ENCODE measurements at places on chromosomes 2 and 18.

DNA sequence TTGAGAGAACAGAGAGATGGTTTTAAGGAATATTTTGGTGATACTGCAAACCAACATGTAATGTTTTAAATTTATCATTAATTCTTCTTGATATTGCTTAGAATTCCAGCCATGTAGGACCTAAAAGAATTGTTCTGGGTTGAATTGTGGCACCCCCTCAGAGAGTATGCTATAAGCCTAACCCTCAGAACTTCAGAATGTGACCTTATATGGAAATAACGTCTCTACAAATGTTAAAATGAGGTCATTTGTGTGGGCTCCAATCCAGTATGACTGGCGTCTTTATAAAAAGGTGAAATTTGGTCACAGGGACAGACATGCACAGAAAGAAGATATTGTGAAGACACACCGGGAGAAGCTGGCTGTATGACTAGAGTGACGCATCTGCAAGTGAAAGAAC lies 193.6 kb downstream of the NRXN1 start:
- DNase-seq = no peak

DNA sequence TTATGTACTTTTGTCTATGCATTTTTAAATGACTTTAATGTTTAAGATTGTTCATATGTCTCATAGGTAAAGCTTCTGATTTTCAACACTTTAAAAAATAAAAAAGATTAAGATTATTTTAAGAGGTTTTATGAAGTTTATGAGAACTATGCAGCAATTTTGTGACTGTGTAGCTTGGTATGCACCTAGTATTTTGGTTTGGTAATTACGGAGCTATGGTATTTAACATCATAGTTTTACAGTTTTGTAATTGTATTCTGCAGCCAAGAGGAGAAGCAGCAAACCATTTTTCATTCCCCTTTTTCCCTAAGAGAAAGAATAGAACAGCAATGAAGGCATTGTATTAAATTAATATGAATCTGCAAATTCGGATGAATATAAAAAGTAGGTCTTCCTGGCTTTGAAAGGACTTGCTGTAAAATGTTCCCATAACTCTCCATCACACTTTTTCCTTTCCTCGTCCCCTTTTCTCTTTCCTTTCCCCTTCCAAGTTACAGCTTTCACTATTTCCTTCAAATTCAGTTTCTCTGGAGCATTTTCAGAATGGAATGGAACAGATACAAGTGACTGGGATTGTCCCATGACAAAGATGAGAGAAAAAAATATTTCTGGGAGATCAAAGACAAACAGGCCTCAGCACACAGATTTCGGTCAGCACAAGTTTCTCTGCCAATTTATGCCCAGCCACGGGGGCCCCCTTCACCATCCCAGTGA lies 26.1 kb upstream of the PIEZO2 start:
- DNase-seq = no peak

GRCh38 chr2:132496555-132496954 lies 80.0 kb downstream of the GPR39 start:
- DNase-seq = no peak

DNA sequence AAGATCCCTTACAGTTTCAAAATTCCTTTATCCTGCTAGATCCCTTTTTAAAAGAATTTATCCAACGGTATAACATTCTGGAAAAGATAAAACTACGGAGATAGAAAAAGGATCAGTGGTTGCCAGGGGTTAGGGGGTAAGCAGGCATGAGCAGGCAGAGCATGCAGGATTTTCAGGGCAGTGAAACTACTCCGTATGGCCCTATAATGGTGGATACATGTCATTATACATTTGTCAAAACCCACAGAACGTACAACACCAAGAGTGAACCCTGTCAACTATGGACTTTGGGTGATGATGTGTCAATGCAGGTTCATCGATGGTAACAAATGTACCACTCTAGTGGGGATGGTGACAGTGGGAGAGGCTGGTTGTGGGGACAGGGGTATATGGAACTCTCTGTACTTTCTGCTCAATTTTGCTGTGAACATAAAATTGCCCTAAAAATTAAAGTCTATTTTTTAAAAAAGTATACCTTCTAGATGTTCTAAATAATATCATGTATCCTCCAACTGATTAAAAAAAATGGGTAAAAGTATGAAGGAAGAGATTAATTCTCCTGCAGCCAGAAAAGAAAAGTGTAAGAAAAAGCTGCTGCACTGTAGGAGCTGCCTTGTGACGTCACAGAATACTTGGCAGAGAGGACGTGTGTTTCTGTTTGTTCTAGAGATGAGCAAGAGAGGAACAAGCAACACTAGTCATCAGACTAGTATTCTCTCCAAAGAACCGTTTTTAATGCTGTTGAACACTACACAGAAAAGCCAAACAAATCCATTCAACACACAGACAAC lies 23.6 kb downstream of the ANKRD44 start:
- DNase-seq = no peak

GRCh38 chr2:200456567-200456966 lies 53.3 kb downstream of the KCTD18 start:
- no peak for DNase-seq

DNA sequence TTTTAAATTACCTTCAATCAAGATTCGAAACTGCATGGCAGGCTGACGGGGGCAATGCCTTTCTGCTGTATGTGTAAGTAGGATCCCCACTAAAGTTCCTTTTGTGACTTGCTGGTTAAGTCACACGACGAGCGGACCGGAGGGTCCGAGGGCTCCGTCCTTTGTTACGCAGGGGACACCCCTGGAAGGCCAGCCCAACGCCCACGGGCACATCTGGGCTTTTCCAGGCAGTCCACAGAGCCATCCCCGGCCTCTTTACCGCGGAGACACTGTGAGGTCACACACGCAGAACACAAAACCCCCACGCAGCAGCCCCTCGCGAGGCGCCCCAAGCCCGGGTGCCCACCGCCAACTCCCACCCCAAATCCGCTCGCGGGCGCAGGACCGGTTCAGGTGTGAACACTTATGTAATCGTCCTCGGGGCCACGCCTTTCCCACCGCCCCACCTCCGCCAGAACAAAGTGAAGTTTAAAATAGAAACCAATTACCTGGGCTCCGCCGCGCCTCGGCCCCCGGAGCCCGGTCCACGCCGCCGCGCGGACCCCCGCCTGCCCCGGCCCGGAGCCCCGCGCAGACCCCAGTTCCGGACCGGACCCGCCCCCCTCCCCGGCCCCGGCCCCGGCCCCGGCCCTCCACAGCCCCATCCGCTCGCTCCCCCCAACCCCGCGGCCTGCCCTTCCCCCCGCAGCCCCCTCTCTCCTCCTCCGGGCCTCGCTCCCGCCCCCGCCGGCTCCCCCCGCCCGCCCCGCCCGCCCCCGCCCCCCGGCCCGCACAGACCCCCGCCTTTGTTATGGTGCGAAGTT lies 4.2 kb downstream of the ZNF516 start:
- no peak for DNase-seq

DNA sequence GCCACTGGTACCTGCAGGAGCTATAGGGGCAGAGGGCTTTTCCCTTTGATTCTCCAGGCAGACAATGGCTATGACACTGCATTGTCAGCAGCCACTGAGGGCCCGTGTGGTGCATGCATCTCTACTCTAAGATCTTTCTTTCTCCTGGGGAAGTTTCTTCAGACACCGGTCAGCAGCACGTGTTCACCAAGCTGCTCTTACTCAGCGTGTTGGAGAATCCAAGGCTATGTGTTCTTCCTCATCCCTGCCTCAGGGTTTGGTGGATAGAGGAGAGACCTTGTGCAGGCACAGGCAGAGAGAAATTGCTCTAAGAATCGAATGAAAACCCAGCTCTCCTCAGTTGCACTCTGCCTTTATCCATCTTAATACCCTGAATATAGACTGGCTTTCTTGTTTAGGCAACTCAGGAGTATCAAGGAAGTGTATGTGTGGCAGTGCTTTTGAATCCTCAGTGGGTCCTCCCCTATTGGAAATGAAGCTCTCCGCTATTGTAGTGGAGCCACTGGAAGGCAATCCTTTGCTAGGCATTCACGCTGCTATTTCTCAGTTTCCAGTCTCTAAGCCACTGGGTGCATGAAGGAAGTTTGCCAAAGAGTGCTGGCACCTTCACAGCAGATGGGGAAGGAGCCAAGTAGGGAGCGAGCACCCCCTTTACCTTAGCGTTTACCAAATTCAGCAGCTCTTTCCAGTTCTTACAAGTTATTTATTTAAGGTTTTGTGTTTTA lies 86.9 kb upstream of the EML6 start:
- no peak for DNase-seq
